ENCODE measurements at places on chromosomes 16 and 17.

- DNase-seq, result no peak
Measured at GRCh38 chr16:15031179-15031578, 24.7 kb downstream of the NTAN1 start.

- DNase-seq, result no peak
Measured at GRCh38 chr16:69703638-69704037, 22.7 kb downstream of the NQO1 start.

DNA sequence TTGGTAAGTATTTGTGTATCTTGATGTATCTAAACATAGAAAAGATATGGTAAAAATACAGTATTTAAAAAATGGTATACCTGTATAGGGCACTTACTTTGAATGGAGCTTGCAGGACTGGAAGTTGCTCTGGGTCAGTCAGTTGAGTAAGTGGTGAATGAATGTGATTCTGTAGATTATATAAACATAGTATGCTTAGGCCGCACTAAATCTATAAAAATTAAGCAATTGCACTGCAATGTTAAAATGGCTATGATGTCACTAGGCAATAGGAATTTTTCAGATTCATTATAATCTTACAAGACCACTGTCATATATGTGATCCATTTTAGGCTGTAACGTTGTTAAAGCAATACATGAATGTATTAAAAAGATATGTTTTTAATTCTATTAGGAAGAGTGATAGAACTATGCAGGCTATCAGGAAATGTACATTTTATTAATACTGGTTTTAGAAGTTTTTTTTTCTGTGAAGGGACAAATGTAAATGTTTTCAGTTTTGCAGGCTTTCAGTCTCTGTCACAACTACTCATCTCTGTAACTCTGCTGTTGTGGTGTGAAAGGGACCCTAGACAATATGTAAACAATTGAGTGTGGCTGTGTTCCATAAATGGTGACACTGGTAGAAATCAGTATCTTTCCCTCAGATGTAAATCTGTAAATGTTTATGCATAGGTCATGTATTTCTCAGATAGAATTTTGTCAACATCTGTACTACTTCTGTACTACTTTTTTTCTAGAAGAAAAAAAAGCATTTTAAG, 10.5 kb downstream of the CBFB start:
- DNase-seq, result no peak

DNA sequence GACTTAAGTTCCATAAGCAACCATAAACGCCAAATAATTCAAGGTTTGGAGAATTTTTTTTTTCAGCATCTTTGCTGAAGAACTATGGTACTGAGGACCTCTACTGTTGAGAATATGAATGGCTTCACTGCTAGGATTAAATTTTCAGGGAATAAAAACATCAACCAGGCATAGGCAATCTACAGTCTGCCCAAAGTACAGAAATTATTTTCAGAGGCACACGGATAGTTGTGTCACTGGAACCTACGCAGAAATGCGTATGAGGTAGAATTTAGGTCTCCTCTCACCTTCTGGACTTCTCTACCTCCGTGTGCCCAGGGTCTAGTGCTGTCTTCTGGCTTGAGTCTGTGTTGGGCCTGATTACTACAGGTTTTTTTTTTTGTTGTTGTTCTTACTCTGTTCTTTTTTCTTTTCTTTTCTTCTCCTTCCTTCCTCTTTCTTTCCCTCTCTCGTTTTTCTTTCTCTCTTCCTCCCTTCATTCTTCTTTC, 39.7 kb downstream of the NACA2 start:
- no peak for DNase-seq

GRCh38 chr16:30724641-30725417, 23.4 kb upstream of the PHKG2 start:
- no peak for DNase-seq

GRCh38 chr17:33387406-33387805, 94.3 kb upstream of the ASIC2 start:
- no peak for DNase-seq

GRCh38 chr17:57677858-57678257, 67.2 kb downstream of the CCDC182 start:
- no peak for DNase-seq
